Activated CD4-positive, alpha-beta T cell treated with anti-CD3 and anti-CD28 coated beads for 36 hours (primary cell): ENCODE measurements at places on chromosomes 1 and 21. TPM values are rescaled to one million over a fixed set of nuclear protein-coding genes. Genes with fewer than 3 reads are reported as not detected.

Gene ADGRL4
- total RNA-seq: not detected

Gene TFF3
- total RNA-seq: not detected

Gene CFHR1
- not detected for total RNA-seq

Gene ELOVL1
- total RNA-seq: 72.1 TPM

Gene CHRNB2
- total RNA-seq: 0.07 TPM

Gene BMP8B
- total RNA-seq: 0.21 TPM

Gene PRAMEF26
- not detected for total RNA-seq

Gene HENMT1
- 20.6 TPM for total RNA-seq

Gene ITPKB
- 31.0 TPM for total RNA-seq

Gene KLHDC9
- total RNA-seq: 0.39 TPM

Gene SYPL2
- not detected for total RNA-seq

GRCh38 chr1:26274801-26275425 lies 5.0 kb upstream of the SH3BGRL3 start:
- peak; percentile 34 for DNase-seq

DNA sequence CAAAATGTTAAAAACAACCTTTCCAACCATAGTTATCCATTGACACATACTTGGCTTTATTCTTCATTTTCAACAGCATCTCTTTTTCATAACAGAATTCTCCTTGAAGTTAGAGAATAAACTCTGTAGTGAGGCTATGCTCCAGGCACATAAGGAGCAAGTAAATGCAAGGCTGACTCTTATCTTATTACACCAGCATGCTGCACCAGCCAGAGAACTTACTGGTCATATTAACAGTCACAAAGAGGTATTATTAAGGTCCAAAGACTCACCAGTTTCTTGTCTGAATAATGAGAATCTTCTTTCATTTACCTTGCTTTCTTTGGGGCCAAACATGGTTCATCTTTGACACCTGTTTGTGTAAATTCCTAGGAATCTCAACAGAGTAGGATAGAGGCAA lies 71.3 kb upstream of the IVNS1ABP start:
- no peak for DNase-seq

GRCh38 chr1:185016880-185017279 lies 28.5 kb upstream of the RNF2 start:
- DNase-seq: no peak

GRCh38 chr1:43564551-43565348 lies 34.1 kb downstream of the PTPRF start:
- DNase-seq: no peak

DNA sequence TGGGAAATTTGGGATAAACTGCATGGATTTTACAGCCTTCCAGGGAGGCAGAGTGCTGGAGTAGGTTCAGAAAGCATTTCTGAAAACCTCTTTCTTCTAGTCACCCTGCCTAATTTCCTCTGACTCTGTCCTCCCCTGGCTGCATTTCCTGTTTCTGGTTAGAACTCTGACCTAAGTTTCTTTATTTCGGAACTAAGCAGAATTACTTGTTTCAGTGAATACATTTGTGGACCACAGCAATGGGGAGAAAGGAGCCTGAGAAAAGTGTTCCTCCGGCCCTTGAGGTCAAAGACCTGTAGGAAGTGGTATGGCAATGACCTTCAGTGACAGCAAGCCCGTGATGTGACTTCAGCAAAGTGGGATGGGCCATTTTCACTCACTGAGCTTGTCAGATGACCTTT lies 173.4 kb upstream of the RUNX1 start:
- peak; percentile 74 for DNase-seq

DNA sequence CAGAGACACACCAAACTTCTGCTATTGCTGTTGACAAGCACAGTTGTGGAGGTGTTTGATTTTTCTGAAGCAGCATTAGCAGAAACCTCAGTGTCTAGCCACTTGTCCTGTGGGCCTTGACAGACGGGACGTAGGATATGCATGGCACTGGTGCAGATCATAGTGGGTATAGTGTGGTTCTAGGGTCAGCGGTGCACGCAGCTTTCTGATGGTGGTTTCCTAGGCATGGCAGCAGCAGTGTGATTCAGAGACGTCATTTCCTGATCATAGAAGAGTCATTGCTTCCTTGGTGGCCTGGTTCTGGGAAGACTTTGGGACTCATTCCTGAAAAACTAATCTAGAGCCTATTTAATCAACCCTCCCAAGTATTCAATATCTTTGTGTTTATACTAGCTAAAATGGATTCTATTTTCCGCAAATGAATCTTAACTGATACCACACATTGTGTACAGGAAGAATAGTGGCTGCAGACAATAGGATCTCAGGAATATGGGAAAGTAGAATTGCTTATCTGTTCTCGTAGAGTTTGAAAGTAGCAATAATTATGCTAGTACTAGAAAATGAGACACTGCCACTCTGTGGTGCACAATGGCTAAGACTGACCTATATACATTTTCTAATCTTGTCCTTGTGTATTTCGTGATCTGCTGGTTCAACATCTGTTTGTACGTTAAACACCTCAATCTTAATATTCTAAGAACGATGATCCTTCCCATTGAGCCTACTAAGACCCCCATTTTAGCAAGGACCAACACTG lies 2.8 kb upstream of the USP1 start:
- no peak for DNase-seq

GRCh38 chr1:156689953-156690674 lies 12.9 kb upstream of the NES start:
- no peak for DNase-seq

DNA sequence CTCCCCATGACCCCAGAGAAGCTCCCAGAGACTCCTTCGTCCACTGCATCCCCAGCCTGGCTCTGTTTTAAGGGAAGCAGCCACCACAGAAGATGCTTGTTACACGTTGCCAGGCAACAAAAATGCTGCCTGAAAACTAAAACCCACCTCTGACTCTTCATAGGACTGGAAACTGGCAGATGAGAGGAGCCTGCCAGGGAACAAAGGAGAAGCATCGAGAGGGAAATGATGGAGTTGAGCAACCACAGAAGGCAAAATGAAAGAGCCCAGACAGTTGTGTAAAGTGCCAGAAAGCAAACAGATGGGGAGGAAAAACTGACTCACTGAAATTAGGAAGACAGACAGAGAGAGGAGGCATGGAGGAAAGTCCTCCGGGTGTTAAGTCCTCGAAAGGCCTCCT lies 118.4 kb downstream of the KCNN3 start:
- peak; percentile 46 for DNase-seq

DNA sequence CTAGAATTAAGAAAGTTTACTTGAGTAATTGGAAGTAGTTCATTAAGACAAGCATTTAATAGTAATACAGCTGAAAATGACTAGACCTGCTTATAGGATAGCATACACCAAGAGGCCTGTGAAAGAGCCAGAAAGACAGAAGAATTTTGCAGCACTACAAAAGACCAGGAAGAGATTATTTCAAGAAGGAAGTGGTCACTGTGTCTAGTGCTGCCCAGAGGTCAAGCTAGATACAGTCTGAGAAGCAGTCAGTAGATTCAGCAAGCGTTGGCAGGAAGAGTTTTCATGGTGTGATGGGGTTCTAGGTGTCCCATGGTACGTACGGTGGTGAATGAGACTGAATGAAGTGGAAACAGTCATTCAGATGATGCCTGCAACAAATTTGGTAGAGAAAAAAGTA lies 31.5 kb downstream of the RGS8 start:
- DNase-seq: no peak

GRCh38 chr1:33042831-33043230 lies 6.1 kb upstream of the AK2 start:
- no peak for DNase-seq

DNA sequence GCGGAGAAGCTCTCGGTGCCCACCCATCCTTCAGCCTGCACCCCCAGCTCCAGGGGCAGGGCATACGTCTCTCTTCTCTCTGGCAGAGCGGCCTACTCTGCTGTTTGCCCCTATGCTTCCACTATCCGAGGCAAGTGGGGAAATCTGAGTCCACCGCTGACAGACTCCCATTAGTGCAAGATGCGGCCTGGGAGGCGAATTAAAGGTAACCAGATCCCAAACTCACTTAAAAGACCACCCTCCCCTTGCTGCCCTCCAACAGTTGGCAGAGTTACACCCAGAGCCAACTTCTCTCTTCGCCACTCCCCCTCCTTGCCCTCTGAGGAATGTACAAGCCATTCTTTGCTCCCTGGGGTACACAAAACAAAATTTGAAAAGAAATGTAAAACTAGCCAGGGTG lies 6.4 kb downstream of the FOXD3 start:
- DNase-seq: no peak

DNA sequence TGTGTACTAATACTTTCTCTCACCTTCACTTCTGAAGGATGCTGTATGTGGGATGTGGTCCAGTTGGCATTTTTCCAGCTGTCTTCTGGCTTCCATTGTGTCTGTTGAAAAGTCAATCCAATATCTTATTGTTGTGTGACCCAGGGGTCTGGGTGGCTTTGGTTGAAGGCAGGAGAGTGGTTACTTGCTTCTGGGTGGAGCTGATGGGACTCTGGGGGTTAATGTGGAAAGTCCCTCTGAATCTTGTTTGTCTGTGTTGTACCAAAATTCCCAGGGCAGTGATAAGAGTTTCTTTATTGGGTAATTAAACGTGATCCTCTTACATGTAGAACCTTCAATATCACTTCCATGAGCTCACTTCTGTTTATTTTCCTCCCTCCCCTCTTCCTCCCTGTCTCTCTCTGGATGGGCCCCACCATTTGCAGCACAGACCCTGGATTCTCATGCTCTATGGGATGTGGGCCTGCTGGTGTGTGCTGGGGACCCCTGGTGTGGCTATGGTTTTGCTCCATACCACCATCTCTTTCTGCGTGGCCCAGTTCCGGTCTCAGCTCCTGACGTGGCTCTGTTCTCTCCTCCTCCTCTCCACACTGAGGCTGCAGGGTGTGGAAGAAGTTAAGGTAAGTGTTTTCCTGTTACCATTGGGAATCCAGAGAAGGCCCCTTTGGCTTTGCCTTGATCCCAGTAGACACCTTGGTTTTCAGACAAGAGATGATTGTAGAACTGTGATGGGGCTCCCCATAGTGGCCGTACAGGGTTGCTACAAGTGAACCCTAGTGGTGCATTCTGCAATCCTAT lies 71.5 kb downstream of the HHAT start:
- peak; percentile 76 for DNase-seq

DNA sequence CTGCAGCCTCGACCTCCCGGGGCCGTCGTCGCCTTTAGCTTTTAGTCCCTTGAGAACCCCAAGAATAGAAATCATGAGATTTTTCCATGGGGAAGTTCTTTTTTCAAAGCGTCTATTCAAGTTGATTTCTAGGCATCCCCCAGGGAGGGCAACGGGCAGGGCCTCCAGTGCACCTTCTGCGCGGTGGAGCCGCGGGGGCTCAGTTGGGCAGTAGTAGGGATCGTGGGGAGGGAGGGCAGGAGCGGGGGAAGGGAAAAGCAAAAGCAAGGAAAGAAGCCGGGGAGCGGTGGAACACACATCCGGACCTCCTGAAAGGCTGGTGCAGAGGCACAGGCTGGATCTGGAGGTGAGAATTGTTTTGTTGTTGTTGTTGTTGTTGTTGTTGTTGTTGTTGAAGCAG lies 103.4 kb downstream of the PPIAL4G start:
- DNase-seq: no peak

DNA sequence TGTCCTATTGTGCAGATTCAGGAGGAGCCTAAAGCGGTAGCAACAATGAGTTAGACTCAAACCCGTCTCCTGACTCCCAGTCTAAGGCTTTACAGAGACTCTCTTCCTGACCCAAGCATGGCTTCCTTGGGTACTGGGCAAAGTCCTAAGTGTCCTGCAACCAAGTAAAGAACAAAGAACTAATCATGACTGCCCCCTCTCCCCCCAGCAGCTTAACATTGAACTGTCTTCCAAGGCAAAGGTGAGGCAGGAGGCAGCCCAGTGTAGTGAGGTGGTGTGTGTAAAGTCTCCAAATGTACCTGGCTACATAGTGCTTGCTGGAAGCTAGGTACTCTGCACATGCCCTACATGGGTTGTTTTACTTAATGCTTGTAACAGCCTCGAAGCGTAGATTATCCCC lies 2.3 kb downstream of the FABP3 start:
- DNase-seq: no peak

GRCh38 chr1:43037466-43037865 lies 78.8 kb upstream of the SLC2A1 start:
- no peak for DNase-seq
